Mucosa of gallbladder (tissue), 1 donor: ENCODE measurements at places on chromosomes 12 and 14. TPM values are rescaled to one million over a fixed set of nuclear protein-coding genes. Genes with fewer than 3 reads are reported as not detected.

ASB2 gene
- total RNA-seq, result 28.0 TPM

TSPAN11 gene
- 6.7 TPM for total RNA-seq

SMIM41 gene
- 0.46 TPM for total RNA-seq

LRCOL1 gene
- total RNA-seq, result not detected

BLTP3B gene
- total RNA-seq, result 25.2 TPM

DIO3 gene
- 1.8 TPM for total RNA-seq

ARMH4 gene
- total RNA-seq, result 10.0 TPM

P2RX2 gene
- total RNA-seq, result not detected

NFE2 gene
- total RNA-seq, result 0.58 TPM

TDRD9 gene
- 8.7 TPM for total RNA-seq

ADAMTS20 gene
- total RNA-seq, result not detected

GPN3 gene
- 21.3 TPM for total RNA-seq

ENDOU gene
- not detected for total RNA-seq

PPFIA2 gene
- total RNA-seq, result 2.6 TPM

SIX1 gene
- not detected for total RNA-seq

ST8SIA1 gene
- total RNA-seq, result 2.4 TPM

PAX9 gene
- not detected for total RNA-seq

ISM2 gene
- 0.23 TPM for total RNA-seq

DBX2 gene
- total RNA-seq, result not detected

CYP46A1 gene
- total RNA-seq, result 1.8 TPM

LRRC43 gene
- total RNA-seq, result 3.5 TPM
